ELF-1 (cell line): ENCODE measurements at places on chromosomes 5 and 9.

- DNase-seq: peak; percentile 65
Measured at GRCh38 chr5:125411744-125412560, 665.5 kb upstream of the ZNF608 start.

- no peak for DNase-seq
Measured at GRCh38 chr5:61926911-61927310, 379.1 kb upstream of the KIF2A start.

GRCh38 chr5:26569241-26569928, 469.0 kb downstream of the CDH9 start:
- DNase-seq: no peak

DNA sequence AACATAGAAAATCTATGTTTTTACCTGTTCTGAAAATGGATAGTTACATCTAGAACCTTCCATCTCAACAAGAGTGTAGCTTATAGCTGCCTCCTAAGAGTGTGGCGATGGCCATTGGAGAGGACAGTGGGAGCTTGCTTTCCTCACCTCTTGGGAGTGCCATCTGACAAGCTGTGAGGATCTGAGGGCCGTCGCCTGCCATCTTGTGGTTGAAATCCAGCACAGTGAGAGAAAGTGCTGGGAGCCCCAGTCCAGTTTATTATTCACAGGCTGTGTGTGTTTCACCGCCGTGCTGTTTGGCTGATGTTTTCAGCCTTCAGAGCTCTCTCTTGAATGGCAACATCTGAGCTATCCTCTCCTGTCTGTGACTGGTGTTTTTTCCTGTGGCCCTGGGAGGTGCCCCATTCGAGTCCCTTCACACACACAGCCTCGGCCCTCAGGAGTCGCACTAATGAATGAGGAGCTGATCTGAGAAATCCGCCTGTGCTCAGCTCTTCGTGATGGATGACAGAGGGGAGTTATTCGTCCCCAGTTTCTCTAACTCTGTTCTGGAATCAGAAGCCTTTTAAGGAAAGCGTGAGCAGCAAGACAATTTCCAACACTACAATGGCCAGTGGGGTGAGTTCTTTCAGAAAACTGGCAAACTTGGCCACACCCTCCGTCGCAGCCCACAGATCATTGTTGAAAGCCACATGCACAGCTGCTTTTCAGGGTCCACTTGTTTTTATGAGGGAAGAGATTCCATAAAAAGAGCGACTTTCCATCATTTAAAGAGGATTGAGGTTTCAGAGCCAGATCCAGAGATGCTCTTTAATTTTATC, 170.3 kb downstream of the PDZD2 start:
- DNase-seq: peak; percentile 85
